ENCODE measurements at places on chromosomes 1 and 21.
A peak's percentile ranks its signal among the peaks of the same experiment; 100 is the strongest.

GRCh38 chr21:29264721-29265120, 34.0 kb upstream of the BACH1 start:
- DNase-seq, result no peak

DNA sequence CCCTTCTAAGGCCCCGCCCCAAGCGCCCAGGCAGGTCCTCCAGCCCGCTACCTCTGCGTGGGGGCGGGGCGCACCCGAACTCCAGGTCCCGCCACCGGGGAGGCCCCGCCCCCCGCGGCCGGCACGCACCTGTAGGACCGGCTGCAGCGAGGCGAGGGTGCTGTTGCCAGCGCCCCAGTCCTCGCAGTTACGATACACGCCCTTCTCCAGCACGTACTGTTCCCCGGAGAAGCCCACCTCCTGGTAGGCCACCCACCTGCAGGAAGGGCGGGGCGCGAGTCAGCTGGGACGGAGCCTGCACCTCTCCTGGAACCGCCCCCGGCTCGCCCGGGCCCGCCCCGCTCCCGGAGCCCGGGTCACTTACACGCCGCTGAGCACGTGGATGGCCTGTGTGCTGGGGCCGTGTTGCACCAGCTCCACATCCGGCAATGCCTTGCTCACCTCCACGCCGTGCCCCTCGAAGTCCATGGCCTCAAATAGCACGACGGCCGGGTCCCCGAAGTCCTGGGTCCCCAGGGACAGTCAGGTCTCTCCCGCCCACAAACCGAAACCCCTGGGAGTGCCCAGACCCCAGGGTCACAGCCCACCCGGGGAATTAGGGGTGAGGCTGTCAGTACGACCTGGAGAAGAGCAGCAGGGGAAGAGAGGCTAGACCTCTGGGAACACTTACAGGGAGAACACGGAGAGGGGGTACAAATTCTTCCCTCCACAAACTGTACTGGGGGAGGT, 17.3 kb downstream of the CRYBG2 start:
- peak; percentile 91 for DNase-seq

- DNase-seq, result no peak
Observed at GRCh38 chr1:114130846-114131525, 22.7 kb downstream of the SYT6 start.

- DNase-seq, result no peak
Observed at GRCh38 chr1:61101536-61101935, 19.2 kb downstream of the NFIA start.
